Foreskin melanocyte (primary cell): ENCODE measurements at places on chromosomes 7 and 10.

DNA sequence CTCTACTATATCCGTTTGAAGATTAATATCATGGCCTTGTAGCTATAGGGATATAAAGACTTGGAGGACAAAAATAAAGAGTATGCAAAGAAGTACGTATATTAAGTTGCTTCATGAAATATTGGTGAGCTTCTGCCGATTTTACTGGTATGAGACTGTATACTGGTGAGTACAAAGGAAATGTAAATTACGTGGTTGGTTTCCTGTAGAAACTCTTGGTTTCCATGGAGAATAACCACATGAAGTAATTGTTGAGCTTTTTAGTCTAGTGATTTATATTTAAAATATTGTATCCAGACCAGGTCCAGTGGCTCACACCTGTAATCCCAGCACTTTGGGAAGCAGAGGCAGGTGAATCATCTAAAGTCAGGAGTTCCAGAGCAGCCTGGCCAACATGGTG, 32.2 kb upstream of the GLI3 start:
- DNase-seq = no peak

- DNase-seq = no peak
These were observed 27.1 kb upstream of the LBX1 start for GRCh38 chr10:101256387-101256786.

DNA sequence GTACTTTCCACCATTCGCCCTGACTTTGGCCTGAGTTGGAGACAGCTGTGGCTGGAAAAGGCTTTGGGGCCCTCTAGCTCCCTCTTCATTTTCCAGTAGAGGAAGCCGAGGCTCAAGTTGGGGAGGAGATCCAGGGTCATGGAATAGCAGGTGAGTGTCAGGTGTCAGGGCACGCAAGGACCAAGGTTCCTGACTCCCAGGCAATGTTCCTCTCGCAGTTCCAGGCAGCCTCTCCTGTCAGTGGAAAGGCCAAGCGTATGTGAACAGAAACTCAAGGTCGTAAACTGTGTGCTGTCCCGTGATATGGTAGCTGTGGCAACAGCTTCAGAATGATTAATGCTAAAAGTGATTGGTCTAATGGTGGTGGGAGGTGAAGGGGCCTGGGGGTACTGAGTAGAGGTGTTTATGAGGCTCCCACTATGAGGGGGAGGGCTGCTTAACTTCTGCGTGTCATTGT, 13.2 kb downstream of the ADAMTS14 start:
- no peak for DNase-seq

DNA sequence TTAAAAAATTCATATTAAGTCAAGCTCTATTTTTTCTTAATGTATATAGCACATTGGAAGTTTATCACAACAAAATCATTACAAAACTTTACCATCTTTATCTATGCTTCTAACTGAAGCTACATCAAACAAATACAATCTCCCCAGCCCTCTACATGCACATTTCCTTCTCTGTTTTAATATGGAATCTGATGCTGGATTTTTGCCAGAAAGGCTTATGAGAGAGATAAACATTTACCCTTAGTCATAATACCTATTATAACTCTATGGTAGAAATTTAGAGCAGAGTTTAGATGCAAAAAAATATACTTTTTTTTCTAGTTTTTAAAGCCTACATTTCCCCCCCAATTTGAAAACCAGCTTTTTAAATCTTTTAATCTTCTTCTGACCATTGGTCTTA, 1198.6 kb downstream of the GATA3 start:
- no peak for DNase-seq

- no peak for DNase-seq
These were observed 54.0 kb downstream of the MALSU1 start for GRCh38 chr7:23353172-23353571.
